ENCODE measurements at places on chromosomes 1 and 21.

DNA sequence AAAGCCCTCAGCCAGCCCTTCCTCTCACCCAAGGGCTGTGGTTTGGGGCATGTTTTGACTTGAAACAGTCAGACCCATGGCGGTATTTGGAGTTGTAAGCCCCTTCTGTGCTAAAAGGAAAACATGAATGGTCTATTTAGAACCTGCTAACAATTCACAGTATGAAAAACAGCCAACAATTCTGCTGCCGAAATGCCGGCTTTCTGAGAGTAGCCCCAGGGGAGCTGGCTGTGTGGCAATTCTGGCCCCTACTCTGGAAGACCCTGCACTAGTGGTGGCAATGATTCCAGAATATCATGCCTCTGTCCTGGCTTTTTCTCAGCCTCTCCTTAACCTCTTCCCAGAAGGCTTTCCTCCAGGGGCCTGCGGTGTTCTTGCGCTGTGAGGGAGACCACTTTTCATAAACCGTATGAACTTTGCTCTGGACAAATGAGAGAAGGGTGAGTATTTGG is 118.7 kb downstream of the EDEM3 start:
- DNase-seq: peak; percentile 55

DNA sequence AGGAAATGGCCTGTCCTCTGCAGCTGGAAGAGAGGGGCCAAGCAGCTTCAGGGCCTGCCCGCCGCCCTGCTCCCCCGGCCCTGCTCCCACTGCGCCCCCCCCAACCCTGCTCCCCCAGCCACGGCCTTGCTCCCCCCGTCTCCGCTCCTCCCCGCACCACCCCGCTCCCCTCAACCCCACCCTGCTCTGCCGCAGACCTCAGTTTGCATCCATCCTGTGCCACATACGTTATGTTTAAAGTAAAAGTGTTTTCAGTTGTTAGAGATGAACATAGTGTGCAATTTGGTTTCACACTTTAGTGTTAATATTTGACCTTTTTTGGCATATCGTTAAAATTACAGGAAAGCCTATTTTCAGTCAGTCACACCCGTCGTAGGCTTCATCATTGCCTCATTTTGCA is 34.1 kb upstream of the DIP2A start:
- DNase-seq: peak; percentile 17

DNA sequence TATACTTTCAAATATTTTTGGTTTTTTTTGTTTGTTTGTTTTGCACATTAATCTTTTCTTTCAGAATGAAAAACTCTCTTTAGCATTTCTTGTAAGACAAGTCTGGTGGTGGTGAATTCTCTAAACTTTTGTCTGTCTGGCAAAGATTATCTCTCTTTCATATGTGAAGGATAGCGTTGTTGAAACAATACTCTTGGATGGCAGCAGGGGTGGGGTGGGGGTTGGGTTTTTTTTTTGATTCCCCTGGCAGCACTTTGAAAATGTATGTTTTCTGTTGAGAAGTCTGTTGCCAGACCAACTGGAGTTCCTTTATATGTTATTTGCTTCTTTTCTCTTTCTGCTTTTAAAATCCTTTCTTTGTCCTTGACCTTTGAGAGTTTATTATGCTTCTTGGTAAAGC is 160.2 kb downstream of the VAV3 start:
- no peak for DNase-seq

DNA sequence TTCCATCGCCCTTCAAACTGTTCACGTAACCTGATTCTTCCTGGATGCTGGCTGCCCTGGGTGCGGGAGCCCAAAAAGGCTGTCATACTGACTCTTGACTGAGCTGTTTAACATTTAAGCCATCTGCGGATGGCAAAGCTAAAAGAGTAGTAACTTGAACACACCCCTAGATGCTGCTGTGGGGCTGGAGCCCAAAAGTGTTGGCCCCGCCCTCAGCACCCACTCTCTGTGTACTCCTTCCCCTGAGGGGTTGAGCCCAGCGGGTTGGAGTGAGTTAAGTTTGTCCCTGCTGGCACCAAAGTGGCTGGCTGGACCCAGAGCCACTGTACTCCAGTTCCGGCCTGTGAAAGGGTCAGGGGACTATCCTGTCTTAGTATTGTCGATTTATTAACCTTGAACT is 640.6 kb downstream of the PTPRU start:
- DNase-seq: no peak

GRCh38 chr1:177431123-177431522 is 260.4 kb downstream of the BRINP2 start:
- no peak for DNase-seq

DNA sequence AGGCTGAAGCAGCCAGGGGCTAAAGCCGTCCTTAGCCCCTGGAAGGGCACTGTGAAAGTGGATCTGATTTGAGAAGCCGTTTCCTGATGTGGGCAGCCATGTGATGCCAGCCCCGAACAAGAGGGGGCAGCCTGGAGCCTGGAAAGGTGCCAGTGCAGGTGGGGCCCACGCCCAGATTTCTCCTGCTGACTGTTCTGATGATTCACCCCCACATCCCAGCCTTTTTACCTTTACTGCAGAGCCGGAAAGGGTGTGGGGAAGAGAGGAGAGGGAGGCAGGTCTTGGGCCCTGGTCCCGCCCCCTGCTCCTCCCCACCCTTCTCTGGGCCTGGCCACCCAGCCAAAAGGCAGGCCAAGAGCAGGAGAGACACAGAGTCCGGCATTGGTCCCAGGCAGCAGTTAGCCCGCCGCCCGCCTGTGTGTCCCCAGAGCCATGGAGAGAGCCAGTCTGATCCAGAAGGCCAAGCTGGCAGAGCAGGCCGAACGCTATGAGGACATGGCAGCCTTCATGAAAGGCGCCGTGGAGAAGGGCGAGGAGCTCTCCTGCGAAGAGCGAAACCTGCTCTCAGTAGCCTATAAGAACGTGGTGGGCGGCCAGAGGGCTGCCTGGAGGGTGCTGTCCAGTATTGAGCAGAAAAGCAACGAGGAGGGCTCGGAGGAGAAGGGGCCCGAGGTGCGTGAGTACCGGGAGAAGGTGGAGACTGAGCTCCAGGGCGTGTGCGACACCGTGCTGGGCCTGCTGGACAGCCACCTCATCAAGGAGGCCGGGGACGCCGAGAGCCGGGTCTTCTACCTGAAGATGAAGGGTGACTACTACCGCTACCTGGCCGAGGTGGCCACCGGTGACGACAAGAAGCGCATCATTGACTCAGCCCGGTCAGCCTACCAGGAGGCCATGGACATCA is at the start of gene SFN:
SFN (plus strand) TSS at position 369 of the 904 bp plus-strand sequence; CDS start at position 433, 64 bp downstream.
- no peak for DNase-seq
